ENCODE measurements at places on chromosomes 3 and 15.

- DNase-seq = no peak
These were observed 68.3 kb downstream of the CD47 start for GRCh38 chr3:108022256-108023150.

DNA sequence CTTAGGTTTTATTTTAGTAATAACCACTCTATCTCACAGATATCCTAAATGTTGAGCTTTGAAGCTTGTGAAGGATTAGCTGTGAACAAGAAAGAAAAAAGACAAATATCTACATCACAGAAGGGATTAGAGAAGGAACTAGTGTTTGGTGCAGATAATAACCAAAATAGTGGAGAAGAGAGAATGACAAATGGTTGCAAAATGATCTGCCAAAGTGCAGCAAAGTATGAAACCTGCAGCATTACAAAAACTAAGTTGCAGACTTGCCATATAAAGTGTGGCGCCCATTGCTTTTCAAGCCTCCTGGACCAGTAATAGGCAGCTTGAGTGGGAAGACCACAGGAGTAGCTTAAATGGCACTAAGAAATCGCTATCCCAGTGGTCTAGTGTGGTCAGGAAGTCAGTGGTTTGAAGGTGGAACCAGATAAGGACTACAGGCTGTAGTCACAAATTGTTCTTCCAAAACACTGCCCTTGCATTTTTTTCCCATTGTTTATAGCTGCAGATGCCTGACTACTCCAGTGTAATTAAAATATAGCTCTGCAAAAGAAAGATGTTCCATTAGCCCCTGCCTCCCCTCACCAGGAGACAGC, 20.7 kb downstream of the TPM1 start:
- DNase-seq = no peak

DNA sequence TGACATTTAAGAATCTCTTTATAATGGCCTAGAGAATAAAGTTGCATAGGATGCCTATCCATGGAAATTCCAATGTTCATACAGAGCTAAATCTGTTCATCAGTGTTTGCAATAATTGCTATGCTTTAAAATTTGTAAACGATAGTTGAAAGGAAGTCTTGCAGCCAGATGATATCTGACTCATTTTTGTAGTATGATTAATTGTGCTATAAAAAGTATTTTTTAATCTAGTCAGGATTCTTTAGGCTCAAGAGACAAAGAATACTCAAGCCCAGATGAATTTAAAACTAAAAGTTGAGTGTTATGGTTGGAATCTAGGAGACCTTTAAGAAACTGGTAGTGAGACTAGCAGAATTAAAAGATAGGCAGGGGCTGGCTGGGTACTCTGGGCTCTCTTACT, 50.5 kb downstream of the SUCNR1 start:
- no peak for DNase-seq

GRCh38 chr3:42517117-42517516, 14.7 kb downstream of the VIPR1 start:
- DNase-seq = no peak

DNA sequence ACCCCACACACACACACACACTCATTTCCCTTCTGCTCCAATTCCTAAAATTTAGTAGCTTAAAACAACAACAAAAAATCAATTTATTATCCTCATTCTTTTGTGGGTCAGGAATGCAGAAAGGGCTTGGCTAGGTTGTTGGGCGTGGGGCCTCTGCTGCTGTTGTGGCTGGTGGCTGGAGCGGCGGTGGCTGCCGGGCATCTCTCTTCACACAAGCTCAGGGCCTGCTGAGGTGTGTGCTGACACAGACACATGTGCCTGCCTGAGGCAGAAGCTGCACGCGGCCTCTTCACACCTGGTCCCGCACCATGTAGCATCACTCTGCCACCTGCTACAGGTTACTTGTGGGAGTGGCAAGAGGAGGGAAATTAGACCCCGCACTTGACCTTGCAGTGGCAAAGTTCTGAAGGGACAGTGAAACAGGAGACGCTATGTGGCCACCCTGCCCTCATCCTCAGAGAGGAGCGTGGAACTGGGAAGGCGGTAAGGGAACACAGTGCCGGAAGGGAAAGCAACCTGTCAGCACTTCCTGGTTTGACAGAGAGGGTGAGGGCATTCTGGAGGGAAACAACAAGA, 64.0 kb upstream of the PRR20G start:
- no peak for DNase-seq

DNA sequence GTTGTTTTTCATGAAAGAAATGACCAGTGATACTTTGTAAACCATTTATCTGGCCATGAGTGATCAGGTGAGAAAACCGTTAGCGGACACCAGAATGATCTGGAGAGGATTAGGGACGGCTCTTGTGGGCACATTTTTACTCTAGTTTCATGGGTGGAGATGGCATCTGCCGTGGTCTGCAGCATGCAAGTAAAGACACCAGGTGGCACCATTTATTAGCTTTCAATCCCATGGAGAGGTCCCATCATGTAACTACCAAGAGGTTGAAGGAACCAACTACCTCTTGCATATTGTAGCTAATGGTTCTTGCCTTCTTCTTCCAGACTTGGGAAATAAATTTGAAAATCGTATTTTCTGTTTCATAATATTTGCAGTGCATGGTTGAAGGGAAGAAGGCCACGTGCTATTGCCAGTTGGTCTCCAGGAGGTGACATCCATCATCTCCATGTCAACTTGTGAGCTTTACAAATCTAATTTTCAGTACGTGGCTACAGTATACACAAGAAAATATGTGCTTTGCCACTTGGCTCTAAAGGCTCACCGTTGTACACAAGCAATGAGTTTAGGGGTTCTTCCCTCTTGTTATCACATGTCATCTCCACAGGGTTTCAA, 1.5 kb upstream of the MAPKBP1 start:
- DNase-seq = peak; percentile 62

DNA sequence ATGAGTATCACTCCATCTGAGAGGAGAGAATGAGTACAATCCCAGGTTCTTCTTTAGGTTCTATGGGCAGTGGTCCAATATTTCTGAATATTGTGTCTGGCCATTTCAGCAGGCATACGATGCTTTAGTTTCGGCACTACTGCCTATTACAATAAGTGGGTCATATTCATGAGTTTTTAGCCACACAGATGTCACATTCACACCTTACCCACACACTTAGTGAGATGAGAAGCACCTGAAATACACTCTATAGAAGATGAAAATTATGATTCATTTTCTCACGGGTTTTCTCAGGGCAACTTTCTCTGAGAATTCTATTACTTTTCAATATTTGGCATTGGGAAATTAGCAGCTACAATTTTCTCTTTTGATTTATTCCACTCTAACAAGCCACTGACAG, 132.2 kb downstream of the TGFBR2 start:
- DNase-seq = no peak

- no peak for DNase-seq
These were observed 62.2 kb upstream of the SEC61A1 start for GRCh38 chr3:127990051-127990450.

- DNase-seq = no peak
These were observed 22.6 kb upstream of the LYSMD4 start for GRCh38 chr15:99755692-99756409.

- no peak for DNase-seq
These were observed 579.4 kb downstream of the SI start for GRCh38 chr3:164498917-164499316.
